B cell (primary cell): ENCODE measurements at places on chromosomes 6 and 20. TPM values are rescaled to one million over a fixed set of nuclear protein-coding genes. Genes with fewer than 3 reads are reported as not detected.

Gene MAK
- total RNA-seq = not detected in 2 replicates

Gene GJE1
- not detected in 2 replicates for total RNA-seq

GRCh38 chr6:144500892-144501291 is 215.8 kb downstream of the UTRN start:
- DNase-seq = no peak
- H3K27me3 ChIP-seq = no peaks in the 10 kb centered on the region
- H3K36me3 ChIP-seq = peaks cover 11% of the 10 kb centered on the region
- no peak overlapping the region for H3K4me3 ChIP-seq
- no peak overlapping the region for H3K27ac ChIP-seq

- H3K27ac ChIP-seq = no peak overlapping the region
- no peaks in the 10 kb centered on the region for H3K4me1 ChIP-seq
- H3K4me3 ChIP-seq = no peak overlapping the region
- no peaks in the 10 kb centered on the region for H3K36me3 ChIP-seq
These were observed 79.1 kb downstream of the SNAP25 start for GRCh38 chr20:10297684-10298240.

Gene MUC21
- not detected in 2 replicates for total RNA-seq

Gene BCLAF1
- total RNA-seq = 256 and 268 TPM in 2 replicates

Gene TAGAP
- 167 and 171 TPM in 2 replicates for total RNA-seq

- H3K27ac ChIP-seq = no peak overlapping the region
- no peaks in the 10 kb centered on the region for H3K4me1 ChIP-seq
- no peak overlapping the region for H3K4me3 ChIP-seq
- no peaks in the 10 kb centered on the region for H3K36me3 ChIP-seq
- H3K27me3 ChIP-seq = no peaks in the 10 kb centered on the region
These were observed 91.0 kb upstream of the SSTR4 start for GRCh38 chr20:22944062-22944461.

Gene NHSL1
- total RNA-seq = 0.10 and 0.39 TPM in 2 replicates

DNA sequence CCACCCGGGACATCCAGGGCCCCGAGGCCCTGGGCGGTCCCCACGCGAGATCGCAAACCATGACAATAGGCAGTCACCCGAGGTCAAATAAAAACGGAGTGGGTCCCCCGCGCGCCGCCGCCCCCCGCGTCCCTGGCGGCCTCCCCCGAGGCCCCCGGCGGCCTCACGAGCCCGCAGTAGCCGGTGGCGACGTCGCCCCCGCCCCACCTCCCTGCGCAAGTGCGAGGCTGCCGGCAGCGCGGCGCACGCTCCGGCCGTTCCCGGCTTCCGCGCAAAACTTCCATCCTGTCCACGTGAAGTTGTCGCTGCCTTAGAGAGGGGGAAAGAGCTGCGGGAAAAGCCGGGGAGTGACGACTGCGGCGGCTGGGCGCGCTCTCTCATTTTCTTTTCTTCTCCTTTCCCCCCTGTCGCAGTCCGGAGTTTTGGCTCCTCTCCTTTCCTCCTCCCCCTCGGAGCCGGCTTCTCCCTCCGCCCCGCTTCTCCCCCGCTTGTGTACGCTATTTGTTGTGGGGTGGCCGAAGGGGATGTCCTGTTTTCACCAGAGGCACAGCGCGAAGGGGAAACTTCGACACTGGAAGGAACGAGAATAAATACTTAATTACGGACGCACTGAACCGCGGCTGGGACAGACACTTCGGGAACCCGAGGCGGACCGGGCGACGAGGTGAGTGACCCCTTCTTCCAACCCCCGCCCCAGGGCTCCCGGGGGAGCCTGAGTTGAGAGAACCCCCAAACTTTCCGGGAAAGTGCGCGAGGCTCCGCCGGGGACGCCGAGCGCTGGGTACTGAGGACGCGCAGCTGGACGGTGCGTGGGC is at the start of gene EYA4:
EYA4 (plus strand) TSS at position 272 of the 815 bp plus-strand sequence. CDS start 33,424 bp downstream, outside the sequence.
- no peak within 1 kb of the TSS for H3K4me3 ChIP-seq
- H3K27me3 ChIP-seq = peaks cover 27% of the 10 kb centered on the region
- H3K4me1 ChIP-seq = peaks cover 8% of the 10 kb centered on the region
- H3K36me3 ChIP-seq = no peaks in the 10 kb centered on the region

- H3K27ac ChIP-seq = no peak overlapping the region
- no peaks in the 10 kb centered on the region for H3K4me1 ChIP-seq
- no peaks in the 10 kb centered on the region for H3K27me3 ChIP-seq
- no peaks in the 10 kb centered on the region for H3K36me3 ChIP-seq
These were observed 50.5 kb downstream of the ZNF831 start for GRCh38 chr20:59214073-59214472.
